Cardiac septum (tissue), 1 donor: ENCODE measurements at places on chromosomes 6 and 20.

- DNase-seq, result no peak
These were observed 136.9 kb upstream of the SUPT3H start for GRCh38 chr6:45514454-45515230.

- DNase-seq, result no peak
These were observed 1.7 kb upstream of the TOMM34 start for GRCh38 chr20:44961870-44962267.

DNA sequence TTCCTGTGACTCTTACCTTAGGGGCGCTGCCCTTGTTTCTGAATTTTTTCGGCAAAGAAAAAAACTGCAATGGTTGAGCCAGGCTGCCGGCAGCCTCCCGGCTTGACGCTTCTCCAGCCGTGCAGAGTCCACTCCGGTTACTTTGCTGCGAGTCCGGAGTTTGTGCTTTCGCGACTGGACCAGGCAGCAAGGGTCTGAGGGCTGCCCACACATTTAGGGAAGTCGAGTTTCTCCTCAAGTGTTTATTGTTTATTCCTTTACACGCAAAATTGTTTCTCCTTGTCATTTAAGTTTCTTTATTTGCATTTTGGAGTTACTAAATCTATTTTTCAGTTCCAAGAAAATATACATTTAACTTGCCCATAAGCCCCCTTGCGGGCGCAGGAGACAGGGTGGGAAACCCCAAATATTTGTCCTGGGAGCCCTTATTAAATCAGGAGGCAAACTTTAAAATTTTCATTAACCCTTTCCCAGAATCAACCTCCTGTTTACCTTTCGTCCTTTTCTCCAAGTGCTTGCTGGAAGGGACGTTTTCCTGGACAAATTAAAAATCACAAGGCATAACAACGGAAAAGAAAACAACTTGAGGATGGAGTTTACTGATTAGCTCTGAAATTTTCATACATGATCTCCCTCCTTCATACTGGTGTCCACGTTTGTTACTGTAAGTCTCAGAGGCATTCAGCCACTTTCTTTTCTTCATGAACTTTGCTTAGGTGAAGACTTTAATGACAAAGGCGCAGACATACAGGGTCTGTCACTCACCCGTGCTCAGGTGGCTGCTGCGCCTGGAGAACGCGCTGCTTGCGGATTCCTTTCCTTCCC, 1.7 kb upstream of the PDE10A start:
- no peak for DNase-seq

DNA sequence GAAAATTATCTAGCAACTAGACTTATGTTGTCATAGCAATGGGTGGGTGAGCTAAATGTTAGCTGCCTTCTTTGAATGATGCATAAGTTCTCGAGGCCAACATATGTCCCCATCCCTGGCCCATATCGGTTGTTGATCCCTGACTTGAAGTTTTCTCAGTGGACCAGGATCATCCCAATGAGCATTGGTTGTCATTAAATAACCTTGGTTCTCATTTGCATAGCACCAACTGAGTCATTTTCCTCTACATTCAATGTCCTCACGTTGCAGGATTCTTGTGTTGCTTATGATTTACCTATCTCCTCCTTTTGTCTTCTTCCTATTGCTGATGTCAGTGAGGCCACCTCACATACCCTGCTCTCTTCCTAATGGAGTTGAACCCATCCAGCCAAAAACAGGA, 12.1 kb upstream of the AHCY start:
- DNase-seq, result no peak

- no peak for DNase-seq
These were observed 48.7 kb upstream of the HEY2 start for GRCh38 chr6:125700581-125701353.

DNA sequence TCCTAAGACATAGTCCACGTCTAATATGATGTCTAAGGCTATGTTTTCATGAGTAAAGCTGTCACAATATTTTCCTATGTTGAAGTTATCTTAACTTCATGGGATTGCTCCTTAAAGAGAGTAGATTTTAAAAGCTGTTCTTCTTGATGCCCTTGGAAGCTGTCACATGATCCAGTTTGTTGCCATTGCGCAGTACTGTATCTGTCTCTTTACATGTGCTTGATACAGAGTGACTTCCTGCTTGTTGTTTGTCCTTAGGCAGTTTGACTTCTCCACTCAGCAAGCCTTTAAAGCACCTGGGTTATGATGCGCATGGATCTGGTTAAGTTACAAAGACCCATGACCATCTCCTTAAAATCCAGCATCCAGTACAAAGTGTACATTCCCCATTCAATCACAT, 85.4 kb downstream of the CDYL start:
- DNase-seq, result no peak

DNA sequence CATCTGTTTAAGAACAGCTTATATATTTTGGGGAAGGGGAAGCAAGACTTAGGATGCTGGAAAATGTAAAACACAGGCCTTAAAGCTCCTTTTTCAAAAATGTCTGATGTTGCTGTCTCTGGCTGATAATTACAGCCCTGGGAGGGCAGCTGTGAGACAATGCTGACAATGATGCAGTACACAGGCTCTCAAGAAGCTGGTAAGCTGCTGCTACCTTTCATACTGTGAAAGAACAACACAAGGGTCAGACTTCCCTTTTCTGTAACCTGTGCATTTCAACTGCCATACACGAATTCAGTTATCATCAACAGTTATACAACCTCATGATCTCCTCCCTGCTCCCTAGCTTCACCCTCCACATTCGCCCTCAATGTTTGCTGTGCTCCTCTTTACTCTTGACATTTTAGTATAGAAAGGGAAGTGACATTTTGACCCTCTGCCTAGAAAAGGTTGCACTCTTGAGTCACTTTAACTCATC, 25.2 kb downstream of the MAP7 start:
- no peak for DNase-seq

DNA sequence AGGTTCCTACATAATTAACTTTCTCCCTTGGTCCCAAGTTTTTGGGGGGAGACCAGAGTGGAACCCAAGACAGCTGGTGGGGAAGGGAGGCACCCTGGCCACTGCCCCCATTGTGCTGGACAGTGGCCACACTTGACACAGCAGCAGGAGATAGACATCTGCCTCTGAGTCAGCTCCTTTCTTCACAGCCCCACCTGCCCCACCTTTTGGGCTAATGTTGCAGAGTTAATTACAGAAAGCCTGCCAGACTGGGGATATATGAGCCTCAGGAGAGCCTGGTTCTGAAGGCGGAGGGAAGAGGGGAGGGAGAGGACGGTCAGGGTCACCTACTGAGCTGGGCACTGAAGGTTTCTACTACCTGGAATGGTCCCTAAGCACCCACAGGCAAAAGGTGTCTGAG, 50.6 kb downstream of the MAFB start:
- no peak for DNase-seq

DNA sequence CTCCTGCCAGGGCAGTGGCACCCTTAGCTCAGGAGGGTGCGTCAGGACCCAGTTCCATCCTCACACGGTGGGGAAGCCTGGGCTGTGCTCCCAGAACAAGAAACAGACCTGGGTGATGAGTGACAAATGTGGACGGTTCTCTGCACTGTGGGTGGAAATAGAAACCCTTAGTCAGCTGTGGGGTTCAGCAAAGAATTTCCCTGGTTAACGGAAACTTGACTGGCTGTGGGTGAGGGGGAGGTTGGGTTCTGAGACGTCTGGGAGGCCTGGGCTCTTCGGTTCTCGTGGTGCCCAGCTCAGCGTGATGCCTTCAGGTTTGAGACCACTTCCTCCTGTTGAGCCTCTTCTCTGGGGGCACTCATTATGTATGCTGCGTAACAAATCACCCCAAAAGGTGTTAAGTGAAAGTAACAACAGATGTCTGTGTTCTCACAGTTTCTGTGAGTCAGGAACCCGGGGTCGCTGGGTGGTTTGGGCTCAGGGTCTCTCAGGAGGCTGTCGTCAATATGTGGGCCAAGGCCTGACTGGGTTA, 53.1 kb upstream of the FAM83D start:
- no peak for DNase-seq

GRCh38 chr6:98467902-98468301, 366.5 kb upstream of the POU3F2 start:
- no peak for DNase-seq
